ENCODE measurements at places on chromosomes 11 and 22.

DNA sequence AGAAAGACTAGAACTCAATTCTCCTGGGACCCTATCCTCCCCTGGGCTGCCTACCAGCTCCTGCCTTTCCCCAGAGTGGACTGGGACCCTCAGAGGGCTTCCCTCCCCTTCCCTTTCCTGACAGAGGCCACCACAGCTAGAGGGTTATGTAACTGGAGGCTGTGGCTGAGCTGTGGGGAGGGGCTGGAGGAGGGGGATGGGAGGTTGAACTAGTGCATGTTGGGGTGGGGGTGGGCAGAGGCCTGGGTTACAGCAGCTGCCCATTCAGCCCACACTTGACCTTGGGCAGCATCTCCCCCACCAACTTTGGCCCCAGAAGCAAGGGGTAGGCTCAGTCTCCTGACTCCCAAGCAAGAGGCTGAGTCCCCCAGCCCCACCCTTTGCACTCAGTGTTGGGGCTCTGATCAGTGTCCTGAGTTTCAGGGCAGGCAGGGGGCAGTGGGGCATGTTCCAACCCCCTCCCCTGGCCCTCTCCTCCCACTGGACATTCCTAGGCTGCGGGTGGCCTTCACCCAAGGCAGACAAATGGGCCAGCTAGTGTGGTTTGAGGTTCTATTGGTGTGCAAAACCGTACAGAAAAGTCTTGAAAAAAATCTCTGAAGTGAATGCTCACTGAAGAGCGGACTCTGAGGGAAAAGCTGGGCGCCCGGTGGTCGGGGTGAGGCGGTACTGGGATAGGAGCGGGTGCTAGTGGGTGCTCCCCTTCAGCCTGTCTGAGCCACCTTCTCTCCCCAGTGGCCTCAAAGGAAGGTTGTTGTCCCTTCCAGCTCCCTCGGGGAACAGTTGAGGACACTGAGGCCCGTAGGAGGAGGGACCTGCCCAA, 3.8 kb downstream of the KCNC1 start:
- DNase-seq = peak; percentile 12

GRCh38 chr11:72625691-72626413, 48.4 kb downstream of the PDE2A start:
- no peak for DNase-seq

DNA sequence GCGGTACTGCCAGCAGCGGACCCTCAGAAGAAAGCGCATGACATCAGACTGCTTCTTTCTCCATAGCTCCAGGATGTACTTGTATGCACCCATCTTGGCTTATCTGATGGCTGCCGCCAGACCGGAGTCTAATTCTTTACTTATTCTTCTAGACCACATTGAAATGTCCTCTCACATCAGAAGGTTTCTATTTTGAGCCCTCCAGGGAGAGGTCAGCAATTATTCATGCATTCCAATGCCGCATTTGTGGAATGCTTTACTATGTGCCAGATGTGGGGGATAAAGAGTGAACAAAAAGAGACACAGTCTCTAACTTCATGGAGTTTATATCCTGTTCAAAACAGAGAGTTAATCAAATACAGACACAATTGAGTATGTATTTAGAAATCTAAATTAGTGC, 230.1 kb downstream of the MIAT start:
- DNase-seq = no peak

DNA sequence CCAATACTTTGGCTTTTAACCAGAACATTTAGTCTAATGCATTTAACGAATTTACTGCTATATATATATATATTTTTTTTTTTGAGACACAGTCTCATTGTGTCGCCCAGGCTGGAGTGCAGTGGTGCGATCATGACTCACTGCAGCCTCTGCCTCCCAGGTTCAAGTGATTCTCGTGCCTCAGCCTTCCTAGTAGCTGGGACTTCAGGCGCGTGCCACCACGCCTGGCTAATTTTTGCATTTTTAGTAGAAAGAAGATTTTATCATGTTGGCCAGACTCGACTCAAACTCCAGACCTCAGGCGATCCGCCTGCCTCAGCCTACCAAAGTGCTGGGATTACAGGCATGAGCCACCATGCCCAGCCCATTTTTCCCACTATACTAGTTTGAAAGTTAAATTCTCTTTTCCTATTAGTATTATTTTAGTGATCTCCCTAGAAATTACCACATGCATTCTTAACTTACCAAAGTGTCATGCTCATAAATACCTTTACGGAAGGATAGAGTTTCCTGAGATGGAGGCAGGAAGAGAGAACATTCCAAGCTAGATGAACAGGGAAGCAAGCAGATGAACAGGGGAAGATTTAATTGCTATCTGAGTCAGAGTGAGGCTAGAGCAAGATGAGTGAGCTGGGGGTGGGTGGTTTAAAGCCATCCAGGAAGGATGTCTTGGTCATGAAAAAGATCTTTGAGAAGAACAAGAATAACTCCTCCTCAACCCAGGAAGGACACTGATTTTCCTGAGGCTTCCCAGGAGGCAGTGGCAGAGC, 4.4 kb upstream of the PGAP2 start:
- DNase-seq = no peak

- no peak for DNase-seq
These were observed 35.9 kb upstream of the GRK2 start for GRCh38 chr11:67230406-67230805.

DNA sequence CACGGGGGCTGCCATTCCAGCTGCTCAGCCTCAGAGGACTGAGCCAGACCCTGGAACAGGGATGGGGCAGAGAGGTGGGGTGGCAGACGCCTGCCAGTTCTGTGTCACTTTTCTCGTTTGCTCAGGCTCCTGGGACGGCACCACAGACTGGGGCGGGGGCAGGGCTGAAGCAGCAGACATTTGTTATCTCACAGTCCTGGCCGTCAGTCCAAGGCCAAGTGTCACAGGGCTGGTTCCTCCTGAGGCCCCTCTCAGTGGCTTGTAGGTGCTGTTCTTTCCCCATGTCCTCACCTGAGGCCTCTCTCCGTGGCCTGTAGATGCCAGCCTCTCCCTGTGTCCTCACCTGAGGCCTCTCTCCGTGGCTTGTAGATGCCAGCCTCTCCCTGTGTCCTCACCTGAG, 24.7 kb downstream of the TPCN2 start:
- DNase-seq = no peak

DNA sequence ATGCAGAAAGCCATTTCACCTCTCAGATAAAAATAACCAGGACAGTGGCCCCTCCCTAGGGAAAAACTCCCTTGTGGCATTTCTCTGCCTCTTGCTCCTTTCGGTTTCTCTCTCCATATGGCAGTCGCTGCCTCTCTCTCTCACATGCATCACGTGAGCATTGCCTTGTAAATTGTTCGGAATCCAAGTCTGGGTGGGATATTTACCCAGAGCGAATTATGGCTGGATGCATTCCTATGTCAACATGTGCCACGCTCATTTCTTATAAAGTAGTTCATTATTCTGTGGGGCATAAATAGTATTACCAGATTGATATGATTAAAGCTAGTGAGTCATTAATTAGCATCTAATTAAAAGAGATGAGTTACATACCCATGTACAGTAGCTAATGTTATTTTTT, 392.9 kb downstream of the INSC start:
- DNase-seq = no peak

DNA sequence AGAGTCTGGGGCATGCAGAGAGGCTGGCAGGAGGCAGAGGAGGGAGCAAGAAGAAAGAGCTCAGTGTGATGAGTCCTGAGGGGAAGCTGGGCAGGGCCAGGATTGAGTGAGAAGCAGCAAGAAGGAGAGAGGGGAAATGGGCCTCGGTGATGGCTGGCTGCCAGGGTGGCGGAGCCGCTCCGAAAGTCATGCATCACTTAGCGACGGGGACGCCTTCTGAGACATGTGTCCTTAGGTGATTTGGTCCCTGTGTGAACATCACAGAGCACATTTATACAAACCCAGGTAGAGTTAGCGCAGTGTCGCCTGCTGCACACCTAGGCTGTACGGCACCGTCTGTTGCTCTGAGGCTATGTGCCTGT, 15.1 kb downstream of the TBC1D22A start:
- DNase-seq = no peak

GRCh38 chr11:82863209-82863608, 37.0 kb downstream of the PRCP start:
- no peak for DNase-seq

- peak; percentile 19 for DNase-seq
These were observed 90.0 kb downstream of the AMOTL1 start for GRCh38 chr11:94858012-94858705.

GRCh38 chr22:28799606-28800307, 612 bp downstream of the XBP1 start:
- DNase-seq = peak; percentile 48

DNA sequence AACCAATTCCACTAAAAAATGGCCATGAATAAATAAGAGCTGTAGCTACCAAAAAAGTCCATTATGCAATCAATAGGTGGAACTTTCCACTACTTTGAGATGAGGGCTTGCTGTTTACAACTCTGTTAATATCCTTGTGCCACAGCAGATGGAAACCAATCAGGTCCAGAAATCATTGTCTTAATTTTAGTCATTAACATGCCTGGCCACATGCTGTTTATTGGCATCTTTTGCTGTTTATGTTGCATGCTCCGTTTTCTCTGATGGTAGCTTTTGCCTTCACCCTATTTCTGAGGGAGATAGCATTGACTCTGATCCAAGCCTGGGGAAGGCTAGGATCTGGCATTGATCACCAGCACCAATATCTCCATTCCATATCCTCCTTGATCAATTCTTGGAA, 192.9 kb upstream of the SEZ6L start:
- DNase-seq = peak; percentile 68

GRCh38 chr11:82536706-82537105, 197.0 kb downstream of the FAM181B start:
- no peak for DNase-seq

GRCh38 chr11:64918017-64918416, 1.0 kb upstream of the ATG2A start:
- peak; percentile 41 for DNase-seq

GRCh38 chr11:92225568-92226330, 1.1 kb downstream of the FAT3 start:
- no peak for DNase-seq

GRCh38 chr11:6397156-6397555, 6.9 kb downstream of the SMPD1 start:
- DNase-seq = no peak

DNA sequence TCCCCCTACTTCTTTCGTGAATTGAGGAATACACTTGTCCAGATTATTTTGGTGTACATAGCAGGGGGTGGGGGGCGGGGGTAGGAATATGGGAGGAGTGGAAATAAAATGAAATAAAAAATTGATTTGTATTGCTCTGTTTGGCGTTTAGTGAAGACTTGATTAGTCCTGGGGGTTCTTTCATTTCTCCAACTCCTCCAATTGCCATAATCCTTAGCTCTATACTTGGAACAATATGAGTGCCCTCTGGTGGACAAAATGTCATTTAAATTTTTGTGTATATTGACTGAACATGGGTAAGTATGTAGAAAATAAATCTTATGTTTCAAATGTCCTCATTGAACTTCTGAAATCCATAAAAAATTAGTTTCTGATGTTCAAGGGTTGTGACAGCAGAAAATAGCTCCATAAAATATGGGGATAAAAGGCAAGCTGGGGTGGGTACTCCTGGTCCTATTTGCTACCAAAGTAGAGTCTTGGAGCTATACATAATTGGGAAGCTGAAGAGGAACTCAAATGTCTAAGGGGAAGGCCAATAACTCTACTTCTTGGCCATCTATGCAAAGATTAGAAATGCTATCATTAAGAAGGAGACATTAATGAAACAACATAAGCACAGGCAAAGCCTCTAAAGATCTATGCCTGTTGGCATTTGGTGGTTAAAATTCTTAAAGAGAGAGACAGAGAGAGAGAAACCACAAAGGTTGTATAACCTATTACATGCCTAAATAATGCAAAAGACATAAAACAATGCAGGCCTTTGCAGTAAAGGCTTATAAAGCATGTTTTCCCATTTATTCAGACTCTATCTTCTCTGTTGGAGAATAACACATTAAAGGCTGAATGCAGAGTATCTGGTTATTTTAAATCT, 421.6 kb downstream of the METTL15 start:
- peak; percentile 85 for DNase-seq

- DNase-seq = no peak
These were observed 48.8 kb upstream of the PICALM start for GRCh38 chr11:86117712-86118063.

GRCh38 chr22:40443732-40444131, 73.3 kb downstream of the SGSM3 start:
- DNase-seq = no peak

- DNase-seq = peak; percentile 83
These were observed 64.6 kb upstream of the ADSL start for GRCh38 chr22:40281717-40282116.

- no peak for DNase-seq
These were observed 48.7 kb upstream of the ZBED5 start for GRCh38 chr11:10906521-10906920.

- no peak for DNase-seq
These were observed 38.4 kb upstream of the RTL6 start for GRCh38 chr22:44536411-44536810.

DNA sequence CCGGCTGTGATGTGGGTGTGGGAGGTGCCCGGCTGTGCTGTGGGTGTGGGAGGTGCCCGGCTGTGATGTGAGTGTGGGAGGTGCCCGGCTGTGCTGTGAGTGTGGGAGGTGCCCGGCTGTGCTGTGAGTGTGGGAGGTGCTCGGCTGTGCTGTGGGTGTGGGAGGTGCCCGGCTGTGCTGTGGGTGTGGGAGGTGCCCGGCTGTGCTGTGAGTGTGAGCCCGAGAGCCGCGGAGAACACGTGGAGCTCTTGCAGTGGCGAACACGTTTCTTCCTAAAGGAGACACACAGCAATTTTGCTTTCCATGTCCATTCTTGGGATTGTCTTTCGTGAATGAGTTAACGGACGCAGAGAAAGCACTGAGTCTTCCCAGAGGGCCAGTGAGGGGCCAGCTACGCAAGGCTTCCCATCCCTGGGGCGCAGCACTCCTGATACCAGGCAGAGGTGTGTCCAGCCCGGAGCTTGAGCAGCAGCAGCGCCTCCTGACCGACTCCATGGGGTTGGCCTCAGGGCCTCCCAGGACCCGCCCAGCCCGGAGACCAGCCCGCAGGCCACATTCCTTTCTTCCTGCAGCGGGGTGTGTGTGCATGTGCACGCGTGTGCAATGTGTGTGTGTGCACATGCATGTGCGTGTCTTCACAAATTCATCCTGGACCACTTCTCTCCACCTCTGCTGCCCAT, 245.0 kb upstream of the B3GAT1 start:
- no peak for DNase-seq

- DNase-seq = peak; percentile 0
These were observed 30.1 kb upstream of the TMEM45B start for GRCh38 chr11:129785383-129786111.

DNA sequence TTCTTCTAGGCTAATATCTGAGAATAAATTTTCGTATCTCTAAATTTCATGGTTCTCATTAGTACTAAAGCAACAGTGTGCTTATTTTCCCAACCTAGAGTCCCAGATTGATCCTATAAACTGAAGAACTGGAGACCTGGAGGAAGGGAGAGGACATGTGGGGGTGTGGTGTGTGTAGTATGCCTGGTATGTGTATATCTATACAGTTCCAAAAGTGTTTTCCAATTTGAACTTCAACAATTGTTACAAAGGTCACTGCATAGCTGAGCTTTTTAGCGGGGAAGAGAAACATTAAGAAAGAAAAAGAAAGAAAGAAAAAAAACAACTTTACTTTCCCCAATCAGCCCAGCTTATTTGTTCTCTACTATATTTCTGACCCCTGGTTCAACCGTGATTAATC, 152.1 kb downstream of the SOX6 start:
- no peak for DNase-seq

GRCh38 chr22:22242488-22242887, 2.1 kb upstream of the VPREB1 start:
- DNase-seq = no peak

All from cerebellar cortex (tissue), 1 donor.